ENCODE measurements at places on chromosomes 2 and 18.

- no peak for DNase-seq
Measured at GRCh38 chr2:69087912-69088240, 74.9 kb downstream of the ANTXR1 start.

GRCh38 chr2:212618636-212619035, 80.0 kb upstream of the ERBB4 start:
- DNase-seq, result no peak

- no peak for DNase-seq
Measured at GRCh38 chr2:152016181-152017120, 82.4 kb downstream of the CACNB4 start.

- DNase-seq, result no peak
Measured at GRCh38 chr2:130798472-130799218, 38.1 kb upstream of the ARHGEF4 start.

DNA sequence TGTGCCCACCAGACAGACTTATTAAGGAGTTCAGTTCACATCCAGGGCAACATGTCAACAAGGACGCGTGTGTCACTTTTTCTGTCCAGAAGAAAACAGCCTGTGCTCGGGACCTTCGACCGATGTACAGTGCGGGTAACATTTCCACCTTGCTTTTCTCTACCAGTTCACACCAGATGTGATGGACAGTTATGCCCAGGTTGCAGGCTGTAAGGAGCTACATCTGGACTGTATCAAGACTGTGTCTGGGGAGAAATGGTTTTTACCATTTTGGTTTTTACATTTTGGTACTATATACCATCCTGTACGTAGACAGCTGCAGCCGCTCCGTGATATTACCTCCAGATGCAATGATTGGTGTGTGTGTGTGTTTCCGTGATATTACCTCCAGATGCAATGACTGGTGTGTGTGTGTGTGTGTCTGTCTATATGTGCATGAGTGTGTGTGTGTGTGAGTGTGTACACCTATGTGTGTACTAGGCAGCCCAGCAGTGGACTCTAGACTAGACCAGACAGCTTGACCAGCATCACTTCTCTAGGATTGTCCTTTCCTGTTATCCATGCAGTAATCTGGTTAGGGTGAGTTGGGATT, 118.0 kb downstream of the COL6A3 start:
- DNase-seq, result no peak

DNA sequence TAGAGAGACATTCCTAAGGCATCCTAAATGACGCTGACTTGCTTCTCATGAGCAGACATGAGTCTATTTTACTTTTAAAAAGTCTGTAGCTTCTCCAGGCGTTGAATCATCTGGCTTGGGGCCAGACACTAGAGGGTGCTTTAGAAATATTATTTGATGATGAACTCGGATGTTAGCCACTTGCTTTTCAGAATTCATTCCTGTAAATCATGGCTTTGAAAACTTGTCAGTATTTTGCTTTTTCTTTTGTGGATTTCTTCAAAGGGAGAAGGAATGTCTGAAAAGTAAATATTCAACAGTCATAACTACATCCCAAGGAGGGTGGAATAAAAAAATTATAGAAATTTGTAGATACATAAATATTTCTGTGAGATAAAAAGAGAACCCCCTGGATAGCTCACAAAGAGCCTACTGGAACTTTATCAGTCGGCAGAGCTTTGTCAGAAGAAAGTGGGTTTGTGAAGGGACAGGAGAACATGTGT, 370.8 kb downstream of the OSR1 start:
- no peak for DNase-seq

- no peak for DNase-seq
Measured at GRCh38 chr18:44743631-44744030, 62.9 kb downstream of the SETBP1 start.

DNA sequence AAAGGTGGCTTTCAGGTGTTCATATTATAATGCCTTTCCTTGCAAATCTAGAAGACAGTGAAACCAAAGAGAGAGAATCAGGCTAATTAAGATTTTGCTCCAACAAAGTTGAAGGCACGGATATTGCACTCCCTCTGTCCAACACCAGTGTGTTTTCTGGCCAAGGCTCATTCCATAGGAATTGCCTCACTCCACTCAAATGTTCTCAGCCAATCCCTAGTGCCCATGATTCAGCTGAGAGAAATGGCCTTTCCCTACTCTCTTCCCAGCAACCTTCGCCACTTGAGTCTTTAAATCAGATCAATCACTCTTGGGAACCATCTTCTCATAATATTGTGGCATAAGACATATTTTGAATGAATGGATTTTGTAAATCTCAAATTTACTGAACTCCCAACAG, 768.2 kb upstream of the ACVR2A start:
- DNase-seq, result no peak

DNA sequence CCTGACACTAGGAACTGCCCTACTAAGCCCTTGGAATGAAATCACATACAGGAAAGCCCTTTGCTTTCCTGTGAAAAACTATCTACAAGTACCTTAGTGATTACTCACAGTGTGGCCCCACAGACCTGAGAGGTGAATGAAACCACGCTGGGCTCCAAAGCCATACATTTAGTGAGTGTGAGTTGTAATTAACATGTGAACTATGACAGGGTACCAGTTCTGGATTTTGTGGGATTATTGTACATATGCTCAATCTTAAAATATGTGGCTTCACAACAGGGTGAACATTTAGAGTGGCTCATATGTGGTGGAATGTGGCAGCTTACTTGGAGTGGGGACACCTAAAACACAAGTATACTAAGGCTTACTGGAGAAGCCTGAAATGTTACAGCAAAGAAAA, 12.3 kb downstream of the KCTD1 start:
- no peak for DNase-seq

Data from stimulated activated CD4-positive, alpha-beta T cell treated with anti-CD3 and anti-CD28 coated beads, Interleukin-4, amount 100 ng/mL, for 24 hours (primary cell).